ENCODE measurements at places on chromosomes 4 and X. TPM values are rescaled to one million over a fixed set of nuclear protein-coding genes. Genes with fewer than 3 reads are reported as not detected.

GRCh38 chr4:163556177-163556576 is 61.7 kb downstream of the TMA16 start:
- DNase-seq = no peak
- H3K4me3 ChIP-seq = no peak overlapping the region
- no peaks in the 10 kb centered on the region for H3K4me1 ChIP-seq
- no peaks in the 10 kb centered on the region for H3K36me3 ChIP-seq

DNA sequence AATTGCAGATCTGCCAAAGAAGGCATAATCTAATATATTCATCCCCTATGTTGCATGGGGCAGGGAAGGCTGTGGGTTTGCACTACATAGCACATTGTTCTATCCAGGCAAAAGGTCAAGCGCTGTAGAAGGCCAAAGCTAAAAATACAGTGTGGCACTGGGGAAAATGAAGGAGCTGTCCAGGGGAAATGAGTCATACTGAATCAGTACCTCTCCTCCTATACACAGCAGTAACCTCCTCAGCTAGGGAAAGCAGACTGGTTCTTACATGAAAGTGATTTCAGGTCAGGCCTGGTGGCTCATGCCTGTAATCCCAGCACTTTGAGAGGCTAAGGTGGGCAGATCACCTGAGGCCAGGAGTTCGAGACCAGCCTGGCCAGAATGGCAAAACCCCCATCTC is 31.0 kb upstream of the SLC25A4 start:
- H3K36me3 ChIP-seq = peaks cover 3% of the 10 kb centered on the region
- no peak overlapping the region for H3K4me3 ChIP-seq
- peaks cover 3% of the 10 kb centered on the region for H3K4me1 ChIP-seq
- no peak overlapping the region for H3K27ac ChIP-seq
- DNase-seq = no peak

DNA sequence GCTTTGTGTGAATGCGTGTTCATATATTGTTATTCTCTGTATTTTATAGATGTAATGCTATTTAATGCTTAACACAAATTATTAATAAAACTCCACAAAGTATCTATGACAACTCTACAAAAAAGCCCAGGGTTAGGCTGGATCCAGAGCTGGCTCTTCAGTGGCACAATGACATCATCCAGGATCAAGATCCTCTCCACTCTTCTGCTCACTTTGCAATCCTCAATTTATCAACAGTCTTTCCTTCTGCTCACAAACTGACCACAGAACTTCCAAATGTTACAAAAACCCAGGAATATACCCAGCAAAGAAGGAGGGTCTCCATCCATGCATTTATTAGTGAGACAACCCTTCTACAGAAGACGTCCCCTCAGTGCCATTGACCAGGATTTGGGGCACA is 132.3 kb downstream of the HNRNPD start:
- H3K27ac ChIP-seq = no peak overlapping the region
- no peaks in the 10 kb centered on the region for H3K27me3 ChIP-seq
- H3K36me3 ChIP-seq = no peaks in the 10 kb centered on the region
- H3K4me1 ChIP-seq = no peaks in the 10 kb centered on the region

GRCh38 chr4:142778900-142779299 is 67.2 kb downstream of the INPP4B start:
- no peak for DNase-seq
- H3K27ac ChIP-seq = no peak overlapping the region
- no peaks in the 10 kb centered on the region for H3K36me3 ChIP-seq

EGF gene
- total RNA-seq = 1.1 TPM

UGT2B11 gene
- not detected for total RNA-seq

CXCL11 gene
- not detected for total RNA-seq

PFKFB1 gene
- 0.31 TPM for total RNA-seq

SYNPO2 gene
- 1.1 TPM for total RNA-seq

HMGN5 gene
- total RNA-seq = 13.0 TPM
